ENCODE measurements at places on chromosomes 12 and 14. TPM values are rescaled to one million over a fixed set of nuclear protein-coding genes. Genes with fewer than 3 reads are reported as not detected.

ANP32D gene
- not detected for total RNA-seq

NELL2 gene
- 81.6 TPM for total RNA-seq

GLT1D1 gene
- not detected for total RNA-seq

RNU4-1 gene
- 1,844 TPM for total RNA-seq

MAX gene
- total RNA-seq = 161 TPM

TAS2R10 gene
- 0.25 TPM for total RNA-seq

ACADS gene
- 14.8 TPM for total RNA-seq

IL22 gene
- not detected for total RNA-seq

GPX2 gene
- not detected for total RNA-seq

GLIPR1L2 gene
- 0.30 TPM for total RNA-seq

SLC4A8 gene
- total RNA-seq = 9.2 TPM

B4GALNT1 gene
- total RNA-seq = 0.33 TPM

WIF1 gene
- not detected for total RNA-seq

TRPV4 gene
- total RNA-seq = not detected

MYF5 gene
- total RNA-seq = not detected

C12orf60 gene
- total RNA-seq = 0.87 TPM

TAS2R13 gene
- 0.48 TPM for total RNA-seq

PRH2 gene
- total RNA-seq = not detected

KLRD1 gene
- 1.3 TPM for total RNA-seq

IKZF4 gene
- total RNA-seq = 21.3 TPM

ASIC1 gene
- total RNA-seq = 4.1 TPM

PMCH gene
- total RNA-seq = not detected

WSCD2 gene
- not detected for total RNA-seq

ITGB7 gene
- total RNA-seq = 480 TPM

ACSM4 gene
- total RNA-seq = not detected

C12orf50 gene
- 0.10 TPM for total RNA-seq

TFCP2 gene
- 37.9 TPM for total RNA-seq

FOXN4 gene
- not detected for total RNA-seq

EML5 gene
- total RNA-seq = 1.6 TPM

PYGL gene
- total RNA-seq = not detected

PIWIL1 gene
- total RNA-seq = not detected

STAC3 gene
- total RNA-seq = 4.7 TPM

DPY19L2 gene
- 0.91 TPM for total RNA-seq

NOP9 gene
- total RNA-seq = 30.7 TPM

GTF2A1 gene
- total RNA-seq = 36.4 TPM

TMEM52B gene
- total RNA-seq = not detected

Measured in activated naive CD4-positive, alpha-beta T cell treated with anti-CD3 and anti-CD28 coated beads, Interleukin-2, amount 10 ng/mL, durations not matched to agents 5 hours and 36 hours (primary cell).